Right renal cortex interstitium (tissue), 3 donors: ENCODE measurements at places on chromosomes 16 and 17. TPM values are rescaled to one million over a fixed set of nuclear protein-coding genes. Genes with fewer than 3 reads are reported as not detected.

Gene BICDL2
- polyA plus RNA-seq = 1.1 TPM

DNA sequence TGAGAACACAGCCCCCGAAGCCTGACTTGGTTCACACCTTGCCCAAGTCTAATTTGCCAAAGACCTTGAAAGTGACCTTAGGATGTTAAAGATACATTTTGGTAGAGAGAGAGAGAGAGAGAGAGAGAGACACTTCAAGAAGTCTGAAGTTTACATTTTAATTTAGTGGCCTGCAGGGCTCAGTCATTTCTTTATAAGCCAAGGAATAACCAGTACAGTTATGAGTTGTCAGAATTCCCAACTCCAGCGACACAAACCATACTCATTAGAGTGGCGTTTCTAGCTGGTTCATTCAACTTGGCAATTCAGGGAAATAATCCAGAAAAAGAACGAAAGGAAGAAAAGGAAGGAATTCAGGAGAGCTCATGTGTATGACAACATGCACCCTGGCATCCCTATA lies 204.1 kb downstream of the CCDC182 start:
- no peak for DNase-seq

- no peak for DNase-seq
These were observed 13.3 kb upstream of the SDK2 start for GRCh38 chr17:73657473-73658116.

- no peak for DNase-seq
These were observed 15.7 kb downstream of the PRSS27 start for GRCh38 chr16:2704166-2704982.

DNA sequence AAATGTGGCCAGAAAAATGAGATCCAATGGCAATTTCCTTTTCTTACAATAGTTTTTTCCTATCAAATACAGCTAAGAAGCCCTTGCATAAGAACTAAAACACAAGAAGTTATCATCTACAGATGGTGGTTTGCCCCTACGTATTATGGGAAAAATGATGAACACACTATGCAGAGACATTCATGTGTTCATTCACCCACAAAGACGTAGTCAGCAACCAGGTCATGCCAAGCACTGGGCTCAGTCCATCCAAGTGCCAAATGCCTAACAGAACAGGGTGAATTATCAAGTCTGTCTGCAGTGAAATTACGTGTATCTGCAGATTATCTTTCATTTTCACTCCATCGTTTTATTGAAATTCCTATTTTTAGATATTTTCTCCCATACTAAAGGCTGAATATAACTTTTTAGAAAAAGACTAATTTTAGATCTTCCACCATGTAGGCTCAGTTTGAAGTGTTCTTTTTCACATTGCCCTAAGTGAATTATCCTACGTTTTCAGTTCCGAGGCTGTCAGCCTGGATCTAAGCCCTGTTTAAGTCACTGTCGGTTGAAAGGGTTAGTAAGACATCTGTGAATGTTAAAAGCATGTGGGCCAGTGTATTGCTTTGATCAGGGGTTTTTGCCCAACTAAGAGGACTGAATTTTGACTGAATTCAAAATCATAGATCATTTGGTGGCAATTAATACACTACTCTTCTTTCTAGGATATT lies 78.1 kb upstream of the DHX40 start:
- DNase-seq = no peak

- no peak for DNase-seq
These were observed 11.0 kb downstream of the GPRC5C start for GRCh38 chr17:74442670-74443515.

GRCh38 chr16:9061358-9061813 lies 30.1 kb upstream of the HAPSTR1 start:
- no peak for DNase-seq

Gene TBC1D3L
- polyA plus RNA-seq = 11.6 TPM

Gene BMERB1
- 44.0 TPM for polyA plus RNA-seq

Gene KAT2A
- 55.0 TPM for polyA plus RNA-seq

DNA sequence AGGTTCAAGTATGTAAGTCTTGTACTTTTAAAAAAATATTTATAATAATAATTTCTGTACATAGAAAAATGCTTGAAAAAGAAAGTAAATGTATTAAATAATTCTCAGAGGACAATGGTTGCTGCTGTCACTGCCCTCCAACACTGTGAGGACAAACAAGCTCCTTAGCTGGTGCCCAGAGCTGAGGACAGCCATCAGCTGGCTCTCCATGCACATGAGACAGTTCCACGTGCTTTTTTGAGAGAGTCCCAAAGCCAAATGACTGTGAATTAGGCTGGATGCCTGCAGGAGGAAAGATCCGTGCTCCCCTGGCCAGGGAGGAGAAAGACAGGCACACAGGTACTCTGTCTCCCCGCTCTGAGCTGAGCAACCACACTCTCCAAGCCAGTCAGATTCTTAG lies 115.5 kb upstream of the IRX5 start:
- no peak for DNase-seq

Gene KIF19
- 0.54 TPM for polyA plus RNA-seq

Gene HAPSTR1
- 49.0 TPM for polyA plus RNA-seq

DNA sequence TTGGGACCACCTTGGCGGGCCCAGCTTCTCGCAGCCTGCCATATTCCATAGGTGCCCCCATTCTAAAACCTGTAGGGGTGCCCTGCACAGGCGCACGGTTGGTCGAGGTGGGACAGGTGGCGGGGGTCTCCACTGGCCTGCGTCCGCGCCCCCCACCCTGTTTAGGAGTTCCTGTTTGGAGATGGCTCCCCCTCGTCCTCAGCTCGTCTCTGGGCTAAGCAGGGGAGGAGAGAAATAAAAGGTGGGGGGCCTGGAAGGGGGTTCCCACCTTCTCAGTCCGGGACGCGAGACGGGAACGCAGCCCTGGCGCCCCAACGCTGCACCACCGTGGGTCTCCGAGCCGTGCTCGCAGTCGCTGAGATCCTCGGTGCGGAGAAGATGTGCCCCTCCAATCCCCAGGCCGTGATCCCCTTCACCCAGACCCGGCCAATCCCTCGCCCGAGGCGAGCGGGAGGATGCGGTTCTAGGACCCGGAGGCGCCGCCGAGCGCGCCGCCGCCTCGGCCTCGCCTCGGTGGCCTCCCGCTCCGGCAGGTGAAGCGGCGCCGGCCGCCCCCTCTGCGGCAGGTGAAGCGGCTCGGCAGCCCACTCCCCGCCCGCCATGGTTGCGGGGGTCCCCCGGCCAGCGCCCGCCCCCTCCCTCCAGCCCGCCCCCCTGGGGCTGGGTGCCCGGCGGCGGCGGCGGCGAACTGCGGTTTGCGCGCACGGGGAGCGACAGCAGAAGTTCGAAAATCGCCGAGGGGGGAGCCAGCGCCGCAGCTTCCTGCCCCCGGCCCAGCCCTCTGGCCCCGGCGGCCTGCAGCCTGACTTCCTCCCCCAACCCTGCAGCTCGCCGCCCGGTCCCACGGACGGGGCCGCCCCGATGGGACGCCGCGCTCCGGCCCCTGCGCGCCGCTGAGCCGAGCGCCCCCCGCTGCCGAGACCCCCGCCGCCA lies at the start of gene FMNL1:
Gene FMNL1, plus strand, starts transcription at position 805 of the 933 bp plus-strand sequence. CDS start 240 bp downstream, outside the sequence.
- no peak for DNase-seq

Gene TP53TG3D
- 0.49 TPM for polyA plus RNA-seq

GRCh38 chr17:75335315-75335714 lies 46.1 kb upstream of the SLC25A19 start:
- DNase-seq = no peak

Gene UMOD
- 321 TPM for polyA plus RNA-seq

DNA sequence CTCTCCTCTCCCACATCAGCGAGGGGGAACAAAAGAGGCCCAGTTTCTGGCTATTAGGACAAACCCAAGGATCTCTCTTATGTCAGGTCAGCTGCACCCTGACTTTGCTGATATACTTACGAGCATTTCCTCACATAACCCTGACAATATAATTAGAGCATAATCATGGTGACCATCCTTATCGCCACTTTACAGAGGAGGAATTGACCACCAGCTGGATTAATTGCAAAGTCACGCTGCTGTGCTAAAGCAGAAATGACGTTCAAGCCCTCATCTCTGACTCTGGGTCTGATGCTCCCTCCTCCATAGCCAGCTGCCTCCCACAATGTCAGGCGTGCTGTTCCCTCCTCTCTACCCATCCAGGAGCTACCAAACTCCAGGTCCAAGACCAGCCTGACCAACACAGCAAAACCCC lies 42.6 kb downstream of the TRARG1 start:
- no peak for DNase-seq

Gene DNAI2
- polyA plus RNA-seq = not detected
